ENCODE measurements at places on chromosomes 16 and 17. TPM values are rescaled to one million over a fixed set of nuclear protein-coding genes. Genes with fewer than 3 reads are reported as not detected.
A peak's percentile ranks its signal among the peaks of the same experiment; 100 is the strongest.

GRCh38 chr16:30491744-30492308 is 19.3 kb downstream of the ITGAL start:
- H3K4me1 ChIP-seq: peaks cover 26% of the 10 kb centered on the region
- no peak overlapping the region for H3K4me3 ChIP-seq
- H3K36me3 ChIP-seq: peaks cover 71% of the 10 kb centered on the region
- no peaks in the 10 kb centered on the region for H3K27me3 ChIP-seq
- H3K27ac ChIP-seq: peak overlapping the region; percentile 75

DNA sequence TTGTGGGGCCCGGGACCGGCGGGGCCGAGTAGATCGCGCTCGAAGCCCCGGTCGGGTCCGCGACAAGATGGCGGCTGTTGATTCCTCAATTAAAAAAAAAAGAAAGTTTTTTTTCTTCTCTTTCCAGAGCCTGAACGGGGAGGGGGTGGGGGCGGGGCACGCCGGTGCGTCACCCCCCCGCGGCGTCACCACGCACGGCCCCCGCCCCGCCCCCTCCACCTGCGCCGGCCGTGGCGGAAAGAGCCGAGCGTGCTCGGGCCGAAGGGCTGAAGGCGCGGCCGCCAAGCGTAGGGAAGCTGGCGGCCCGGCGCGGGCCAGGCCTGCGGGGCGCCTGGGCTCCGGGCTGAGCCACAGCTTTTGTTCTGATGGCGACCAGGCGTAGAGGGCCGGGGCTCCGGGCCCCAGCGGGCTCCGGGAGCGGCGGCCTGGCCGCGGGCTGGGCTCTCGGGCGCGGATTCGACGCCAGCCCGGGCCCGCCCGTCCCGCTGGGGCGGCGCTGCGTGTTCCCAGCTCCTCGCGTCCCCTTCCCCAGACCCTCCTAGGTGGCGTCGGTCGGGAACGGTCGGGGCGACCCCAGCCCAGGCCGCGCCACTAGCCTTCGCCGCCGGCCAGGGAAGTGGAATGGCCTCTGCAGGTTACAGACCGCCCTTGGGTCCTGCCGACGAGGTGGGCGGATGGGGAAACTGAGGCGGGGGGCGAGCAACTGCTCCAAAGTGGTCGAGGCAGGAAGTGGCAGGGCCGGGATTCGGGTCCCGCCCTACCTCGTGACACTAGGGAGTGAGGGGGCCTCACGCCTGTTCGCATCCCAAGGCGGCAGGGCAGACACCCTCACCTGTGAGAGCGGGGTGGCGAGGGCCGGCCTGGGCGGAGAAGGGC is at the start of gene CREBBP:
Gene CREBBP, minus strand, starts transcription at position 91 of the 876 bp plus-strand sequence. CDS start 797 bp downstream, outside the sequence.
- peaks cover 31% of the 10 kb centered on the region for H3K36me3 ChIP-seq
- H3K27ac ChIP-seq: peak within 1 kb of the TSS; percentile 62
- H3K4me1 ChIP-seq: peaks cover 35% of the 10 kb centered on the region
- peak; percentile 84 for DNase-seq
- peak within 1 kb of the TSS; percentile 88 for H3K4me3 ChIP-seq

Gene RAB37
- total RNA-seq: 12.1 TPM

DNA sequence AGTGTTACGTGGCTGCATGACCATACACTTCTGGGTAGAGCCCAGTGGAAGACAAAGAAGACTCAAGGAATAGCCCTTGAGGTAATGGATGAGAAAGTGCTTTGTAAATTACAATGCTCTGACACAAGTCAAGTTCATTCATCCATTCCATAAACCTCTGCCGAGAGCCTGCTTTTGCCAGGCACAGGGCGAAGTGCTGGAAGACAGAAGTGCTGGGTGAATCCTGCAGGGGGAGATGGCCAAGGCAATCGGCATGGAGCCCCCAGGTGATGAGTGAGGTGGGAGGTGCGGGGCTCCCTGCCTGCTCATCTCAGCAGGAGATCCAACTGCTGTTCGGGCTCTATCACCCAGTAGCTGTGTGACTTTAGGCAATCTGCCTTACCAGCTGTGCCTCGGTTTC is 2.8 kb upstream of the SOCS3 start:
- H3K4me1 ChIP-seq: peaks cover 19% of the 10 kb centered on the region
- no peak for DNase-seq
- H3K36me3 ChIP-seq: peaks cover 17% of the 10 kb centered on the region
- no peak overlapping the region for H3K4me3 ChIP-seq
- H3K27me3 ChIP-seq: peaks cover 14% of the 10 kb centered on the region
- H3K27ac ChIP-seq: no peak overlapping the region

DNA sequence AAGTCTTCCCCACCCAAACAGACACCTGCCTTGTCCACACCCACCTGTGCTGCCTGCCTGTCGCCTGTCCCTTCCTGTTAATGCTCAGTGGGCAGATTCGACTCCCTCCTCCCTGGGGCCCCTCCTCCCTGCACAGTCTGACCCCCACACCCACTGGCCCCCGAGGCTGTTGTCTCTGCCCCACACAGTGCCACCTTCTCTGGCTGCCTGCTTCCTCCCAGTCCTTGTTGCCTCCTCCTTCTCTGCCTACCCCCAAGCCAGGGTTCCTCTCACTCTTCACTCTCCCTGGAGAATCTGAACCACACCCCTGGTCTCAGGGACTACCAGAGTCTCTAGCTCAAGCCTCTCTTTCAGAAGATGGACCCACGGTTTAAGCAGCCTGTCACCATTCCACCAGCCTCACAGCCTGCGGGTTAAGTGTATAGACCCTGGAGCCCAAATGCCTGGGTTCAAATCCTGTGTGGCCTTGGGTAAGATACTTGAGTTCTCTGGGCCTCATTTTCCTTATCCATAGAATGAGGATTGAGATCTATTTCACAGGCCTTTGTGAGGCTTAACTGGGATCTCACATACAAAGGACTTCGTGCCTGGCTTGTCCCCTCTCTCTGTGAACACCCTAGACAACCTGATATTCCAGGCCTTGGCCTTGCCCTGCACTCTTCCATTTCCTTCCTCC is 3.8 kb upstream of the ARHGAP23 start:
- H3K27me3 ChIP-seq: peaks cover 44% of the 10 kb centered on the region
- H3K36me3 ChIP-seq: no peaks in the 10 kb centered on the region
- H3K4me3 ChIP-seq: no peak overlapping the region
- DNase-seq: no peak
- H3K4me1 ChIP-seq: peaks cover 5% of the 10 kb centered on the region
- H3K27ac ChIP-seq: no peak overlapping the region

GRCh38 chr16:20393801-20394577 is 10.5 kb downstream of the PDILT start:
- no peaks in the 10 kb centered on the region for H3K4me1 ChIP-seq
- no peak overlapping the region for H3K27ac ChIP-seq
- no peak overlapping the region for H3K4me3 ChIP-seq
- no peaks in the 10 kb centered on the region for H3K36me3 ChIP-seq
